BJ (cell line): ENCODE measurements at places on chromosomes 12 and 14.

DNA sequence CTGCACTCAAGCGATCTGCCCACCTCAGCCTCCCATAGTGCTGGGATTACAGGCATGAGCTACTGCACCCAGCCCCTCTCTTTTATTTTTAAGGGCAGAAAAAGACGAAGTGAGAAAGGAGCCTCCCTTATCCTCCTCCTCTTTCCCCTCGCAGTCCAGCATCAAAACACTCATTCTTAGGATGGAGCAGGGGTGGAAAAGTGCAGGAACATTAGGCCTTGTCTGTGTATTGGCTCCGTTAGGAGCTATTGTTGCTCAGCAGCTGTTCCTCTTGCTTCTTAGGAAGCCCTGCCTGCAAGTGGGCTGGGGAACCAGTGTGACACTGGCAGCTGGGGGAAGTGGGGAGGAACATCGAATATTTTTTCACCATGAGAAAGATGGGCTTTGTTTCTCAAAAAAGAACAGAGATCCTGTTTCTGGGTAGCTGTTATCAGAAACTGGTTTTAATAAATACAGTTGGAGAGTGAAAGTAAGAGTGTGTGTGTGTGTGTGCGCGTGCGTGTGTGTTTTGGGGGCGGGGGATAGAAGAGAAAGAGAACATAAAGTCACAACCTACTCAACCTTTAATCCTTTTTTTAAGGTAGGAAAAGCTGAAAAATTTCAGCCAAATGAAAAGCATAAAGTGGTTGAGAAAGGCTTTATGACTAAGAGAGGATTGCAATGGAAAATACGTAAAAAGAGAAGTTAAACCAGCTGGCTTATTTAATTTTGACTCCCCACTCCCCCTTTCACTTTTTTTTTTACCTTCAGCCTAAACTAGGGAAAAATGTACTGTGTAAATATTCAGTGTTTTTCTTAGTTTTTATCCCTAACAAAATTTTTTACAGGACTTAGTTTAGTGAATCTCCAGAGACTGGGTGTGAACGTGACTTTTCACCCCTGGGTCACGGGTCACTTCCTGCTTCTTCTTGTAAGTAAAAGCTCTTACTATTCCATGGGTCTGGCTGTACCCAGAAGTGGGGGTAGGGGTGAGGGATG, 197.2 kb upstream of the PLEKHG7 start:
- DNase-seq, result no peak

- no peak for DNase-seq
These were observed 379.0 kb downstream of the NOVA1 start for GRCh38 chr14:26218861-26219260.

GRCh38 chr12:100733817-100734593, 60.6 kb upstream of the ANO4 start:
- no peak for DNase-seq

DNA sequence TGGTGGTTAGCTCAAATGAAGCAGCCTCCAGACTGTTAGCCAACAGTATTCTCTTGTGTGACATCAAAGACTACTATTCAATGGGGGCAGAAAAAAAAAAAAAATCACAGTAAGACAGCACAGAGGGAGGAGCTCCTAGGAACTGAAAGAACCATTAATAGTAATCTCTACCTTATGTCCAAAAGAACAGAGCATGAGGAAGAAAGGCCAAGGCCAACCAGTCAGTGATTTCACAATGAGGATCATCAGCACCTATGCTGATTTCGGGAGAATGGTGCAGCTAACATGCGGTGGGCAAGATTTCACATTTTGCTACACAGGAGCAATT, 66.3 kb upstream of the SOX5 start:
- no peak for DNase-seq

DNA sequence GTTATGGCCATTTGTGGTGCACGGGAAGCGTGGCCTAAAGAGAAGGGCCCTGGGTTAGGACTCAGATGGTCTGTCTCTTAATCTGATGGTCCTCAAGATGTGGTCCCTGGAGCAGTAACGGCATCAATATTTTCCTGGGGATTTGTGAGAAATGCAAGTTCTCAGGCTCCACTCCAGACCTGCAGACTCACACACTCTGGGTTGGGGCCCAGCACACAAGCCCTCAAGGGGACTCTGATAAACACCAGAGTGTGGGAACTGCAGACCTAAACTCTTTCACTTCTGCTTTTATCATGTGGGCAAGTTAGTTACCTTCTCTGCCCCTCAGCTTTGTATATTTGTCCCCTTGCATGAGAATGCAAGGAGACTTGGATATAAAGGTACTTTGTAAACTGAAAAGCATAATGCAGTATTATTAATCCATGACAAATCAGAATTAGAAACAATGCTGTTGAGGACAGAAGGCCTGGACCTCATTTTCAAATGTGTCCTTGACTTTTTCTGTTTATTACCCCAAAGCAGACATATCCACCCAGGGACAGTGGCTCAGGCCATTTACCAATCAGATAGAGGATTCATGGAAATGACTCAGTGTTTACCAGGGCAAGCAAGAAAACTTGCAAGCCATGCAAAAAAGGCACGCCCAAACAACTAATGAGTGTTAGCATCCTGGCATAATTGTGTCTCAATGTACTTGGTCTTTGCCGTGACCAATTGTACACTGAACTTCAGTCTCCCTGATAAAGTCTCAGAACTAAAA, 157.0 kb downstream of the ASCL1 start:
- no peak for DNase-seq
